ENCODE measurements at places on chromosomes 16 and 17.

- no peak for DNase-seq
These were observed at the start of gene VAT1L for GRCh38 chr16:77788181-77789084. TSS of gene VAT1L (plus strand) at chr16:77788564. CDS start at chr16:77788683, 119 bp downstream.

DNA sequence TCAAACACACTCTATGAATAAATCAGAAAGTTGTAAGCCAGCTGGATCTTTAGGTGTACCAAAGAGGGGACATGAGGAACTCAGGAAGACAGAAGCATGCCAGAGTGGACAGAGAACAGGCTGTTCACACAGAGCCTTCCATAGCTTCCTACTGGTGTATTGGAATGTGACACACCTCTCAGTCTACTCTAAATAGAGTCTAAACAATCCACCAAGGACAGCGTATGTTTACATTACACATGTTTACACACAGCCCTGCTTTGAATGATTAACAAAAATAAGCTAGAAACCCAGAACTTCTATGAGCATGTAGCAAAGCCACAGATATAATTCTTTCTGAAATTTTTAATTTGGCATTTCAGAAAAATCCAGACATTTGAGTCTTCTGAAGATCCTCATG is 1279.0 kb upstream of the CDH8 start:
- DNase-seq: no peak

- no peak for DNase-seq
These were observed 33.0 kb upstream of the TOM1L1 start for GRCh38 chr17:54867634-54868033.

DNA sequence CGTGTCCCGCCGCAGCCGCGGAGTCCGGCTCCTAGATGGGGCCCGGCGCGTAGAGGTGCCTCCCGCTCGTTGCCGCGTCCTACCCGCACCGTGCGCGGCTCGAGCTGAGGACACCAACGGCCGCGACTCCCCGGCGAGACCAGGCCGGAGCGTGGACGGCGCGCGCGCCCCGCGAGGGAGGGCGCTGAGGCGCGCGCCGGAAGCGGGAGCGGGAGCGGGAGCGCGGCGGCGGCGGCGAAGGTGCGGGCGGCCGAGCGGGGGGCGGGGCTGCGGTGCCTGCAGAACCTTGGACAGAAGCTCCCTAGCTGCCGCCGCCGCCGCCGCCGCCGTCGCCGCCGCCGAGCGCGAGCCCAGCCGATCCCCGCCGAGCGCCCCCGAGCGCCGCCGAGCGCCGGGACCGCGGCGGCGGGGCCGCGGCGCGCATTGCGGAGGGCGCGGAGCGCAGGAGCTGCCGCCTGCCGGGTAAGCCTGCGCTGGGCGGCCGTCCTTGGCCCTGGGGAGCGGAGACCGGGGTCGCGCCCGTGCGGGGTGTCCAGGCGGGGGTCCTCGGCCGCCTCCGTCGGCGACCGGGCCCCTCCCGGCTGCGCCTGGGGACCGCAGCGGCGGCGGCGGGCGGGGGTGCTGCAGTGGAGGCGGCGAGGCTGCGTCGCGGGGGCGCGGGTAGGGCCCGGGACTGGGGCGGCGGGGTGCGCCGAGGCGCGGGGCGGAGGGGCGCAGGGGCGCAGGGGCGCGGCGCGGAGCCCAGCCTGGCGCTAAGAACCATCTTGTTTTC is at the start of gene CDK5R1:
CDK5R1 (plus strand) TSS at position 293 of the 772 bp plus-strand sequence. CDS start 628 bp downstream, outside the sequence.
- DNase-seq: peak; percentile 66

GRCh38 chr16:4338712-4339299 is 12.3 kb downstream of the PAM16 start:
- DNase-seq: no peak

DNA sequence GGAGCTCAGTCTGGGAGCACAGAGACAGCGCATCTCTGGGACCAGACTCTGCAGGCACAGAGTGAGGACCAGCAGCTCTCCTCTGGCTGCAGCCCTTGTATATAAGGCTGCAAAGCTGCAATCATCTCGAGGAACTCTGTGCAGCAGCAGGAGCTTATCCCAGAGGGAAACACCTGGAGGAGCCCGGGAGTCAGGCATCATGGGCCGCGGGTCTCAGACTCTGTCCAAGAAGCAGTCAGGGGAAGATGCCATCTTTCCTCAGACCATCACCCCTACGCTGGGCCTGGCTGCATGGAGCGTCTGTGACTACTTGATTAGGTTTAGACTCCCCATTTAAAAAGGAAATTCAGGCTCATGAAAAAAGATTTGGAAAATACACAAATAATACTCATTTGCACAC is 122.0 kb downstream of the IRF8 start:
- DNase-seq: no peak

DNA sequence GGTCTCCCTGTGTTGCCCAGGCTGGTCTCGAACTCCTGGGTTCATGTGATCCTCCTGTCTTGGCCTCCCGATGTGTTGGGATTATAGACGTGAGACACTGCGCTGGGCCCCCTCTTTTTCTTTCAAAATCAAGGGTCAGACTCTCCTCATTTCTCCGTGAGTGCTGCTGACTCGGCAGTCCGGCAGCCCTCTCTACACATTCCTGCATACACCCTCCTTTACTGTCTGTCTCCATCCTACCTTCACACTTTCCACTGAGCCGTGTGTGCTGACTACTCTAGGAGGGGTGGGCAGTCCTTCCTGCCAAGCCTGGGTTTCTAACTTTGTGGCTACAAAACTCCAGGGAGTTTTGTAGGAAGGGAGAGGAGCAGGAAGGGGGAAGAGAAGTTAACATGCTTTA is 195.2 kb downstream of the PARN start:
- no peak for DNase-seq

- DNase-seq: no peak
These were observed 27.5 kb downstream of the TOM1L2 start for GRCh38 chr17:17944743-17945142.

- DNase-seq: no peak
These were observed 10.5 kb upstream of the NUDT7 start for GRCh38 chr16:77711775-77712174.

DNA sequence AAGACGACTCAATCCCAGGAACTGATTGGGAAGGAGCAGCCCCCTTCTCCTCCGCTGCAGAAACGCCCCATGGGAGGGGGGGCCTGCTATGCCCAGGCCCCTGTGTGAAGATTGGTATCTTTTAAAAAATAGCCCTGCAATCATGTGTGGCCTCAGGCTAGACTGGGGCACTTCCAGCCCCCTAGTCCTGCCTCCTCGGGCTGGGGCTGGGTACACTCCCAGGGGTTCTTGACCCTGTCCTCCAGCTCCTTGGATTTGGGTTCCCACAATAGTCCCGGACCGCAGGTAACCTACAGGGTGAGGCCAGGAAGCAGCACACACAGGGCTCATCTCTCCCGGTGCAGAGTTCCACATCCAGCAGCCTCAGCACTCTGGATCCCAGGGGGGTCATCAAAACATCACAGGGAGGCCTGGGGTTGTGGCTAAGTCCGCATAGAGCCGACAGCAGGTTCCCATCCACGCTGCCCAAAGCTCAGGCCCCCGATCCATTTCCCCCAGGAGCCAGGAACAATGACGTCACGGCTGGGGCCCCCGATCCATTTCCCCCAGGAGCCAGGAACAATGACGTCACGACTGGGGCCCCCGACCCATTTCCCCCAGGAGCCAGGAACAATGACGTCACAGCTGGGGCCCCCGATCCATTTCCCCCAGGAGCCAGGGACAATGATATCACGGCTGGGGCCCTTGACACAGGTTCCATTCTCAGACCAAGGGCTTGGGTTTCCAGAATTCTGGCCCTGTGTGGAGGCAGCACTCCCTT is 202.4 kb downstream of the IRF8 start:
- no peak for DNase-seq

- no peak for DNase-seq
These were observed 26.8 kb downstream of the WSCD1 start for GRCh38 chr17:6097005-6097279.

GRCh38 chr17:83151442-83152226 is 72.2 kb downstream of the METRNL start:
- no peak for DNase-seq

GRCh38 chr17:79027925-79028491 is 4.0 kb downstream of the C1QTNF1 start:
- no peak for DNase-seq

GRCh38 chr16:29806099-29806579 is at the start of gene MAZ:
TSS of gene MAZ (plus strand) at chr16:29806529. CDS start at chr16:29806702, 173 bp downstream.
- DNase-seq: no peak

- DNase-seq: no peak
These were observed 253.6 kb downstream of the C16orf95 start for GRCh38 chr16:87063543-87063942.

GRCh38 chr16:66143415-66143814 is 223.1 kb upstream of the CDH5 start:
- DNase-seq: no peak

DNA sequence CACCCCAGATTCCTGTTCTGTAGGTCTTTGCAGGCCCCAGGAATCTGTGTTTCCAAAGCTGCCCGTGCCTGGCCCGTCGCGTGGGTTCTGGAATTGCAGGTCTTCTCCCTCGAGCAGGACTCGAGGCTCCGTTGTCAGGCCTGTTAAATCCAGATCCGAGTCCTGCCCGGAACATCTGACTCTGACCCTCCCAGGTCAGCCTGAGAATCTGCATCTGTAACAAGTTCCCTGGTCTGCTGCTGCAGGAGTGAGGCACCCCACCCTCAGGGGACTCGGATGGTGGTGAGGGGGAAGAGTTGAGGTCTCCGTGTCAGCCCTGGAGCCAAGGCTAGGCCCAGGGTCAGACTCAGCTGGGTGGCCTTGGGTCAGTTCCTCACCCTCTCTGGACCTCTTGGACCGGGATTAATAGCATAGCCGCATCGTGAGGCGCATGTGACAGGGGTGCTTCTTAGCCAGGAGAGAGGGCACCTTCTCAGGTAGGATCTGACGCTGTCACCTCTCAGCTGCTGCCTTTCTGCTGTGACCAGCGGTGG is 8.8 kb downstream of the SPIRE2 start:
- DNase-seq: no peak

GRCh38 chr17:78716814-78717393 is 65.2 kb downstream of the CYTH1 start:
- no peak for DNase-seq

- DNase-seq: no peak
These were observed 96.4 kb upstream of the SHISA6 start for GRCh38 chr17:11144358-11145233.

GRCh38 chr16:69270395-69270794 is 40.8 kb upstream of the VPS4A start:
- no peak for DNase-seq

DNA sequence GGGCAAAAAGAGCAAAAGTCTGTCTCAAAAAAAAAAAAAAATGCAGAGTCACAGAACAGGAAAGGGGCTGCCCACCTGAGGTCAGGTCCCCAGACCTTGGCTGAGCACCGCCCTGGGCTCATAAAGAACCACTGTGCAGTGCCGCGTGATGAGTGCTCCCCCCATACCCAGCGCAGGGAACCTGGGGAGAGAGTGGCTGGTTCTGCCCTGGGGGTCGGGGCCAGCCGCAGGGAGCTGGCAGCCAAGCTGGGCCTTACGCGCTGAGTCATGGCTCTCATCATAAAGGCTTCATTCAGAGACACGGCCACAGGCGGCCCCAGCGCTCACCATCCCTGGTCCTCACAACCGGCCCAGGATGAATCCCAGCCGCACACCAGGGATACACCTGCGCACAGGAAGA is 80.7 kb downstream of the RAB11FIP4 start:
- peak; percentile 59 for DNase-seq

- no peak for DNase-seq
These were observed 365.4 kb upstream of the TNRC6C start for GRCh38 chr17:77593081-77593480.

DNA sequence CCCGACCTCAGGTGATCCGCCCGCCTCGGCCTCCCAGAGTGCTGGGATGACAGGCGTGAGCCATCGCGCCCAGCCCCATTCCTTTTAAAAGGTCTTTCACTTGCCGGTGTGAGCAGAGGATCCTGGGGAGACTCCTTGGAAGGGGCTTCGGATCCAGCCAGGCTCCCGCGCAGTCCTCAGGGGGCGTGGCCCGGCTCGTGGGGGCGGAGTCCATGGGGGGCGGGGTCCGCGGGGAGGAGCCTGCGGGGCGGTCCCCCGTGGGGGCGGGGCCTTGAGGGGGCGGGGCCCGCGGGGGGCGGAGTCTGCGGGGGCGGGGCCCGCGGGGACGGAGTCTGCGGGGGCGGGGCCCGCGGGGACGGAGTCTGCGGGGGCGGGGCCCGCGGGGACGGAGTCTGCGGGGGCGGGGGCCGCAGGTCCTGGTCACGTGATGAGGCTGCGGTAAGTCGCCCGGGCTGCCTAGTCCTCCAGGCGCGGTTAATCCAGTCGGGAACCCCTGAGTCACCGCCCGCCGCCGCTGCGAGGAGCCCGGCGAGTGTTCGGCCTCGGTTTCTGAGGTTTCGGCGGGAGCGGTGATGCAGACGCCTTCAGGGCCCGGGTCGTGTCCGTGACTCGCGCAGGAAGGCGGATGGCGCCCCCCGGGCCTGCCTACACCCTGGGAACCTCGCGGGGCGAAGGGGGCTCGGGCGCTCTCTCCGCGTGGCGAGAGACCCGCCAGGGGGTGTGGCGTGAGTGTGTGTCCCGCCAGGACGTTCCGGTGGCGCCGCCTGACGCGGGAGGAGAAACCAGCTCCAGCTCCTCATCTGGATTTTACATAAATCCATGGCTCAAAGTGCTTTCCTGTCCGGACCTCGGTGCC is 23.6 kb upstream of the ABR start:
- DNase-seq: no peak

DNA sequence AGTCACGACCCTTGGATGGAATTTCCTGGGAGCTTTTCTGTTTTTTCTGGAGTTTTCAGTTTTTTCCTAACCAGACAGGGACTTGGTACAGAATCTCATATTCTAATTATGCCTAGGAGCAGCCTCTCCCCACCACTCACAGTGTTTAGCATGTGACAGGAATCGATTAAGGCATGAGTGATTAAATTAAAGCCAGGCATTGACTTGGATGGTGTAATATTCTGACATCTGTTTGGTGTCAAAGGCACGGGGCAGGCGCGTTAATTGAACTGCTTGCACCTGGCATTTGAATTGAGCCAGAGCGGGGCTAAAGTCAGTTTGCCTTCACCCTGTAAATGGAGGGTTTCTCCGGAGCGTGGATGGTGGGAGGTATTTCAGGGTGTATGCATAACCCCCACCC is 11.9 kb downstream of the MAPT start:
- DNase-seq: no peak

DNA sequence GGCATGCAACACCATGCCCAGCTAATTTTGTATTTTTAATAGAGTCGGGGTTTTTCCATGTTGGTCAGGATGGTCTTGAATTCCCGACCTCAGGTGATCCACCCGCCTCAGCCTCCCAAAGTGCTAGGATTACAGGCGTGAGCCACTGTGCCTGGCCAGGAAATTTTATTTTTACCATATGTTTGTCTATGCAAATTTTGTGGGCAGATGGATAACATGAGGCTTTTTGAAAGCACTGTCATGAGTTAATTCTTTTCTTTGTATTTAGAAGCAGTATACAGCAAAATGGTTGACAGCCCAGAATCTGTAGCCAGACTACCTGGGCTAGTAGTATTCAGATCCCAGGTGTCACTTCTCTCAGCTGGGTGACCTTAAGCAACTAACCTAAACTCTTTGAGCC is 8.5 kb upstream of the KPNB1 start:
- DNase-seq: no peak

DNA sequence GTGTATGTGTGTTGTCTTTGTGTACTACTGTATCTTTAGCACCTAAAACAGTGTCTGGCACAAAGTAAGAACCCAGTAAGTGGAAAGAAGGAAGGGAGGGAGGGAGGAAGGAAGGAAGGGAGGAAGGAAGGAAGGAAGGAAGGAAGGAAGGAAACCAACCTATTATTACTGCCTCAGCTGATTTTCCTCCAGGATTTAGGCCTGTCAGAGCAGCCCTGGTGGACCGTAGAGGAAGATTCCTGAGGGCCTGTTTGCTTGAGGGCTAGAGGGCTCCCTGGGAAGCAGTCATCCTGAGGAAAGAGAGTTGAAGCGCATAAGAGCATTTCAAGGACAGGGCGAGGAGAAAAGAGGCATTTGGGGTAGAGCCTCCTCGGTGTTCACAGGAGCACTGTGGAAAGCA is 61.5 kb downstream of the WSB1 start:
- DNase-seq: no peak
